ENCODE measurements at places on chromosomes 4 and X.

DNA sequence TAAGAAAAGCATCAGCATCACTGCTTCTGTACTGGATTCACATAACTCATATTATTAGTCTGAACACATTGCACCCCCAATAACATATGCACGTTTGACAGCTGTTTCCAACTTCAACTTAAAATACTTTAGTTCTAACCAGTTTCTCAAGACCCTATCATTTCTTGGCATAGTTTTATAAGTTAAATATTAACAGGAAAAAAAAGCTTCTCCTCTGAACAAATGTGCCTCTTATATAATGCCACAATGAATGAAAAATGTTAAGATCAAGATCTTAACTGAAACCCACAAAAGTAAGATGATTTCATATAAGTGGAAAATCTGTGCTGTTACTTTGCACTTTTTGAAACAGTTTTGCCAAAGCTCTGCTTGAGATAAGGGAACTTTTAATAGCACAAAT, 652.8 kb upstream of the FAM241A start:
- no peak for DNase-seq
- no peaks in the 10 kb centered on the region for H3K27me3 ChIP-seq
- H3K4me3 ChIP-seq: no peak overlapping the region
- no peaks in the 10 kb centered on the region for H3K36me3 ChIP-seq
- no peak overlapping the region for H3K27ac ChIP-seq
- no peaks in the 10 kb centered on the region for H3K4me1 ChIP-seq

DNA sequence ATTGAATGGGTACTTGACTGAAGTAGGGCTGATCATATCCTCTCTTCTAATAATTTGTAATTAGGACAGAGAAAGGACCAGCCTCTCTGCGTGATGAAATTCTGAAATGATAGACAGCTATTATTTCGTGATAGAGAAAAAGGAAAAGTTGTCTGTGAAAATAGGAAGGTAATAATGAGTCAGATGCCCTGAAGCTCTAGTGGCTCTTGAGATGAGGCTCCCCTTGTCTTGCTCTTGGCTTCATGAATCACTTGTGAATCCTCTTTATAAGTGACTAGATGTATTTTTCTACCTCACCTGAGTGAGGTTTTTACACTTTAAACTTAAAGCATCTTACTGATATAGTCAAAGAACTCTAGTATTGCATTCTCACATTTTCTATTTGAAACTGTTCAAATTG, 888.9 kb downstream of the PCDH18 start:
- no peak for DNase-seq
- no peak overlapping the region for H3K27ac ChIP-seq
- no peak overlapping the region for H3K4me3 ChIP-seq

DNA sequence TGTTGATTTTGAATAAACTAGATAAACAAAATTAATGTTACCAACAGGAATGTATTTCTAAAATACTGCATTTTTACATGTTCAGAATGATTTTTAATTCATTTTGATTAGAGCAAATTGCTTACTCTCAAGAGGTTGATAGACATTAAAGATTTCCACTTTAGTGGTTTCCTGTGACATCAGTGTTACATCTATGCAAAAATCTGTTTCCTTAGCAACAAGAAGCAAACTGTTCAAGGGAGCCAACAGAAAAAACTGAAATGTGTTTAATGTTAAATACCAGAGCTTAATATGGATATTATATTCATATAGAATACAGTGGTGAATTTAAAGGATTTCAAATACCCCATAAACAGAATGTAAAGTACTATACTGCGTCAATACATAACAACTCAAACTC, 277.8 kb downstream of the GABRG1 start:
- no peak overlapping the region for H3K4me3 ChIP-seq
- no peaks in the 10 kb centered on the region for H3K4me1 ChIP-seq
- no peak for DNase-seq
- no peak overlapping the region for H3K27ac ChIP-seq
- no peaks in the 10 kb centered on the region for H3K36me3 ChIP-seq
- H3K27me3 ChIP-seq: no peaks in the 10 kb centered on the region

- no peak for DNase-seq
- H3K27me3 ChIP-seq: no peaks in the 10 kb centered on the region
- peaks cover 28% of the 10 kb centered on the region for H3K36me3 ChIP-seq
- H3K4me1 ChIP-seq: peaks cover 15% of the 10 kb centered on the region
Observed at GRCh38 chr4:153785910-153786721, 2.8 kb downstream of the SFRP2 start.

GRCh38 chr4:102345795-102346100, 466 bp upstream of the SLC39A8 start:
- no peak for DNase-seq
- H3K36me3 ChIP-seq: no peaks in the 10 kb centered on the region
- H3K27me3 ChIP-seq: 0 out of 2 replicates have a peak, but pooled peaks cover 3% of the 10 kb centered on the region
- H3K4me1 ChIP-seq: peaks cover 9% of the 10 kb centered on the region
